ENCODE measurements at places on chromosomes 2 and 18.
A peak's percentile ranks its signal among the peaks of the same experiment; 100 is the strongest.

GRCh38 chr2:207399301-207399700 is 130.5 kb upstream of the CREB1 start:
- no peak for DNase-seq

GRCh38 chr2:96181529-96181928 is 27.1 kb downstream of the STARD7 start:
- no peak for DNase-seq

- no peak for DNase-seq
Measured at GRCh38 chr2:209673811-209674210, 97.8 kb upstream of the UNC80 start.

GRCh38 chr2:149483004-149483605 is 104.5 kb downstream of the MMADHC start:
- no peak for DNase-seq

- DNase-seq = no peak
Measured at GRCh38 chr2:6211236-6211635, 519.1 kb downstream of the SOX11 start.

- DNase-seq = no peak
Measured at GRCh38 chr2:11683476-11683875, 13.5 kb upstream of the NTSR2 start.

- no peak for DNase-seq
Measured at GRCh38 chr2:70385966-70386595, 84.2 kb upstream of the FAM136A start.

- DNase-seq = no peak
Measured at GRCh38 chr2:80141007-80141726, 163.4 kb downstream of the LRRTM1 start.

- no peak for DNase-seq
Measured at GRCh38 chr2:49241501-49241900, 87.2 kb upstream of the FSHR start.

DNA sequence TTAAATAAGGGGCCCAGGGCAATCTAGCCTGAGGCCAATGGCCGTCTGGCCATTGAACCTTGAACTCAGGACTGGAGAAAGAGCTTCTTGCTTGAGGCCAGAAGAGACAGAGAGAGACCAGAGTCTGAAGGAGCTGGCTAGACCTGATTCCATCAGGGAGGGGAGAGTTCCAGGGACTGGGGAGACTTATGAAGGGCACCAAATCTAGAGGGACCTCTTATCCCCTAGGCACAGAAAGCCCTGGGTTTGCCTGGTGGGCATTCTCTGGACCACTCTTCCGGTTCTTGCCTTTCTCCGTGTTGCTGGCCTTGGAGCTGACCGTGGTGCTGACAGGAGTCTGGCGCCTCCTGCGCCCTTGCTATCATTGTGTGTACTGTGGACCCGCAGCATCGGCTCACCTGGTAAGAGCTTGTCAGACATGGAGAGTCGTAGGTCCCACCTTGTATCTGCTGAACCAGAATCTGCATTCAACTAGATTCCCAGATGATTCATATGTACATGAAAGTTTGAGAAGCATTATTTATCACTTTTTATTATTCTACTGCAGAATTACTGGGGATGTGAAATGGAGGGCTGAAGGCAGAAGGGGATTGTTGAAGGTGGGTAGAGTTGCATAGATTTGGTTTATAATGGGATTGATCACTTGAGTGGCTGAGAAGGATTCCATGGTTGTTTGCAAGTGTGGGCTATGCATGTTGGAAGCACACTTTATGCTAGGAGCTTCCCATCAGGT is 4.3 kb upstream of the TRPM8 start:
- DNase-seq = peak; percentile 32

GRCh38 chr2:74843433-74843832 is 9.5 kb downstream of the HK2 start:
- no peak for DNase-seq

DNA sequence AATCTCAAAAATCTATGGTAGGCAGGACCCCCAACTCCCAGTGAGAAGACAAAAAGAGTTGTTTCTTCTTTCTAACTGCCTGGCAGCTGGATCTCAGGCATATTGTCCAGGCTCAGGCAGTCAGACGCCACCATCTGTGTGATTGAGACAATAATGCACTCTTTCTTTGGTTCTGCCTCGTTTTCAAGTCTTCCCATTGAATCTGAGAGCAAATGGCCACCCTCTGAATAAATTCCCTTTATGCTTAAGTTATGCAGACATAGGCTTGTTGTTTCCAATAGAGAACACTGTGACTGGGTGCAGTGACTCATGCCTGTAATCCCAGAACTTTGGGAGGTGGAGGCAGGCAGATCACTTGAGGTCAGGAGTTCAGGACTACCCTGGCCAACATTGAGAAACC is 15.3 kb upstream of the CD207 start:
- no peak for DNase-seq

GRCh38 chr2:105415007-105415406 is 16.2 kb upstream of the FHL2 start:
- no peak for DNase-seq

- DNase-seq = peak; percentile 65
Measured at GRCh38 chr2:134245340-134245984, 8.4 kb upstream of the MGAT5 start.

GRCh38 chr2:160169988-160170387 is 30.1 kb downstream of the ITGB6 start:
- no peak for DNase-seq

DNA sequence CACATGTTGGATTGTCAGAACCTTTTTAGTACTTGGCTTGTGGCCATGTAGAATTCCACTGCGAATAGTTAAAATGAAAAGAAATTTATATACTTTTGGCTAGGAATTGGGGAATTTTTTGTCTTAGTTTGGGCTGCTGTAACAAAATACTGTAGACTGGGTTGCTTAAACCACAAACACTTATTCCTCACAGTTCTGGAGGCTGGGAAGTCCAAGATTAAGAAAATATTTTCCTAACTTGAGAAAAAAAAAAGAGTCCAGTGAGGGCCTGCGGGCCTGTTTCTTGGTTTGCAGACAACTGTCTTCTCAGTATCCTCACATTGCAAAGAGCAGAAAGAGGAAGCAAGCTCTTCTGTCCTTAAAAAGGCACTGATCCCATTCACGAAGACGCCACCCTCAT is 81.9 kb downstream of the CD226 start:
- no peak for DNase-seq

- no peak for DNase-seq
Measured at GRCh38 chr2:236803621-236804020, 234.0 kb downstream of the ACKR3 start.

DNA sequence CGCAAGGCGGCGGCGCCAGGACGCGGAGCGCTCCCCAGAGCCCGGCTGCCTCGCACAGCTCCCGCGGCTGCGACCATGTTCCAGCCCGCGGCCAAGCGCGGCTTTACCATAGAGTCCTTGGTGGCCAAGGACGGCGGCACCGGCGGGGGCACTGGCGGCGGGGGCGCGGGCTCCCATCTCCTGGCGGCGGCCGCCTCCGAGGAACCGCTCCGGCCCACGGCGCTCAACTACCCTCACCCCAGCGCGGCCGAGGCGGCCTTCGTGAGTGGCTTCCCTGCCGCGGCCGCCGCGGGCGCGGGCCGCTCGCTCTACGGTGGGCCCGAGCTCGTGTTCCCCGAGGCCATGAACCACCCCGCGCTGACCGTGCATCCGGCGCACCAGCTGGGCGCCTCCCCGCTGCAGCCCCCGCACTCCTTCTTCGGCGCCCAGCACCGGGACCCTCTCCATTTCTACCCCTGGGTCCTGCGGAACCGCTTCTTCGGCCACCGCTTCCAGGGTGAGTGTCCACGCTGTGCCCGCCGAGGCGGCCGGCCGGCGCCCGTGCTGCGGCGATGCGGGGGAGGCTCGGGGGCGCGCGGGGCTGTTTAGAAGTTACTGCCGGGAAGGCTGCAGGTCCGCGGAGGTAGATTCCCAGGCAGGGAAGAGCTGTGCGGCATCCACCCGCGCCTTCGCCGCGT is 696 bp downstream of the EMX1 start:
- no peak for DNase-seq

DNA sequence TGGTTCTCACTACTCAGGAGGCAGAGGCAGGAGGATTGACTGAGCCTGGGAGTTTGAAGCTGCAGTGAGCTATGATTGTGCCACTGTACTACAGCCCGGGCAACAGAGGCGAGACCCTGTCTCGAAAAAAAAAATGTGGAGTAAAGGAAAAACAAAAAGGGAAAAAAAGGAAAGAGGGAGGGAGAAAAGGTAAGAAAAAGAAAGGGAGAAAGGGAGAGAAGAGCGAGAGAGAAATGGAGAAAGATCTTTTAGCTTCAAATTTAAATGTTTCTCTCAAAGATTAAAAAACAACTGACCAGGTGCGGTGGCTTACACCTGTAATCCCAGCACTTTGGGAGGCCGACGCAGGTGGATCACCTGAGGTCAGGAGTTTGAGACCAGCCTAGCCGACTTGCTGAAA is 7.9 kb upstream of the RNF138 start:
- no peak for DNase-seq

DNA sequence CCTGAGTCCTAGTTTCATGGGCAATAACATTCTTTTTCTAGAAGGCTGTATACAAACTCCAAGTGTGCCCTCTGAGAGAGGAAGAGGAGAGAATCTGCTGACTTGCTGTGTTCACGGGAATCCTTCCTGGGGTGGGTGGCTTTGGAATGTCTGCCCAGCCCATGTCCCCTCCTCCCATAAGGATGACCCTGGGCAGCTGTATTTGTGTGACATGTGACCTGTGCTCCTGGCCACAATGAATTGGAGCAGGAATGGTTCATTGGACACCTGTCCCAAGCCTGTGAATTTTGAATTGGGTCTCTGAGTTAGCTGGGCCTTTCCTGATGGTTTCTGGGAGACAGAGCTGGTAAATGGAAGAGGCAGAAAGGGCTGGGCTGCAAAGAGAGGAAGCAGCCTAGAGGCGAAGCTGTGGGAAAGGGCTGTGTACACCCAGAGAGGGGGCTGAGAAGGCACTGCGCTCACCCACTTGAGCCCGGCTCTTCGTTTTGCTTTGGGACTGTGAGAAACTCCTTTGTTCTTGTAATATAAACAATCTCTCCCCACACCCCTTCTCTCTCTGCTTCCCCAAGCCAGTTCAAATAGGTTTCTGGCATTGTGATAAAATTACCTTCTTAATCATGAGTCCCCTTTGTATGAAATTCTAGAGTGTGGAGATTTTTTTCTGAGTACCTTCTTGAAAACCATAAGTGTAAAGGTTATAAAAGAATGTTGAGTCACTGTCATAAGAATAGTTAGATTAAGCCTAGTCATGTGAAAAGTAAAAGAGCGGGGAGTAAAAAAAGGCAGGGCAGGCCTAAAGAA is 49.8 kb downstream of the SLC4A5 start:
- no peak for DNase-seq

GRCh38 chr2:52264488-52264887 is 1232.6 kb upstream of the NRXN1 start:
- DNase-seq = no peak

DNA sequence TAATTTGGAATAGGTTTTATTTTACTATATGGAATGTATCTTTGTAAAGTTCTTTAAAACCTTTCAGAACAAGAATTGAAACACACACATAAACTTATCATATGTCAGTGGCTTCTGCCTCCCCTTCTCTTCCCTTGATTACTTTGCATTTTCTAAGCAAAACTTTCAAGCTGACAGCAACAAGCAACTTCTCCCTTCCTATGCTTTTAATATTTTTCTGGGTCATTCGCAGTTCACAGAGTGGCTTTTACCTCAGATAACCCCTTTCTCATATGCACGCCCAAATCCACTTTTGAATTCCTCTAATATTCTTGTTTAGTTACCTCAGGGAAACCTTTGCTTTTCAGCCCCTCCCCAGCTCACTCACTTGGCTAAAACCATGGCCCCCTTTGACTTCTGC is 36.7 kb upstream of the CDC42EP3 start:
- no peak for DNase-seq

GRCh38 chr2:28776471-28776870 is 24.8 kb downstream of the PPP1CB start:
- no peak for DNase-seq

DNA sequence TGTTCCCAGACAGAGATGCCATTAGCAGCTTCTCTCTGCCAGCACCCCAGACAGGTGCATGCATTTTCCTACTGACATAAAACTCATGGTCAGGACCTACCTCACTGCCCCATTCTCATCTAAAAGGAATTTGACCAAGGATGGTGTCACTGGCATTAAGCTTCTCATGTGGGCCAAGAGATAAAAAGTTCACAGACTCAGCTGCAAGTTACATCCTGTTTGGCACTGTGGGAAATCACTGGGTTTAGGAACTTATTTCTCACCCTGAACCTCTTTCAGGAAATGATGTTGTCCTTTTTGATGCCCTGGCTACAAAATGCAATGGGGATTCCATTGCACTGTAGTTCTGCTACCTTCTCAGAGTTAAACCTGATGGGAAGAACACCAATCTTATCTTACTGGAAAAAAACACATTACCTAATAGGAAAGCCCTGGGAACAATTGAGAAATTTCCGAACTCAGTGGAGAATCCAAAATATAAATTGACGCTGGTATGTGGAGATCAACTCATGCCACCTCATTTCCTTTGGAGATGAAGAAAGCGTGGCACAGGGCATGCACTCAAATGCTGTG is 252.1 kb upstream of the COPS8 start:
- DNase-seq = no peak

DNA sequence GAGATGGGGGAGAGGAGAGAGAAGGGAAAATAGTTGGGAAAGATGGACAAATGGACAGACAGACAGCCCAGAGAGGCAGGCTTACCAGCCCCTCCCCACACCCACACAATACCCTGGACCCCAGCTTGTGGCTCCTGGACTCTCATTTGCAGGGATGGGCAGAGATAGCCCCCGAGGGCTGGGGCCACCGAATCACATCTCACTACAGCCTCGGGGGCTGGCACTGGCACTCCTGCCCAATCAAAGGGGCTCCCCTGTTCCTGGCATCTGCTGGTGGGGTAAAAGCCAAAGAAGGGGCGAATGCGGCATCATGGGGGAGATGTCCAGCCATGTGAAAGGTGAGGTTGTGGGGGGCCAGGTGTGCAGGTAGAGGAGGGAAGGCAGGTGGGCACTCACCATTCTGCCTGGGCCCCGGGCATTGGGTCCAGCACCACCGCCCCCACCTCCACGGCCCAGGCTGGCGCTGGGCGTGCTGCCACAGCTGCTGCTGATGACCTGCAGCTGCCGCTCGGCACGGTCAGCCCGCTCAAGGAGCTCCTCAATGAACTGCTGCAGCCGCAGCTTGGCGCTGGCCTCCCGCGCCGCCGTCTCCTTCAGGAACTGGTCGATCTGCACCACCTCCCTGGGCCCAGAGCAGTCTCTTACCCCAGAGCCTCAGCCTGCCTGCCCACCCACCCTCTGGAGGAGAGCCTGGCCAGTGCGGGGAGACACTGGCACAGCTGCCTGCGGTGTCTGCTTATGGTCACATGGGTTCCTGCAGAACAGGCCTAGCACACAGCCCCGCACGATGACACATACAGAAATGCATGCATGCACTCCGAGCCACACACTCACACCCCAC is 18.0 kb downstream of the FBXO41 start:
- no peak for DNase-seq

- DNase-seq = no peak
Measured at GRCh38 chr18:10228326-10228725, 226.1 kb upstream of the APCDD1 start.
